ENCODE measurements at places on chromosomes 11 and 22.

DNA sequence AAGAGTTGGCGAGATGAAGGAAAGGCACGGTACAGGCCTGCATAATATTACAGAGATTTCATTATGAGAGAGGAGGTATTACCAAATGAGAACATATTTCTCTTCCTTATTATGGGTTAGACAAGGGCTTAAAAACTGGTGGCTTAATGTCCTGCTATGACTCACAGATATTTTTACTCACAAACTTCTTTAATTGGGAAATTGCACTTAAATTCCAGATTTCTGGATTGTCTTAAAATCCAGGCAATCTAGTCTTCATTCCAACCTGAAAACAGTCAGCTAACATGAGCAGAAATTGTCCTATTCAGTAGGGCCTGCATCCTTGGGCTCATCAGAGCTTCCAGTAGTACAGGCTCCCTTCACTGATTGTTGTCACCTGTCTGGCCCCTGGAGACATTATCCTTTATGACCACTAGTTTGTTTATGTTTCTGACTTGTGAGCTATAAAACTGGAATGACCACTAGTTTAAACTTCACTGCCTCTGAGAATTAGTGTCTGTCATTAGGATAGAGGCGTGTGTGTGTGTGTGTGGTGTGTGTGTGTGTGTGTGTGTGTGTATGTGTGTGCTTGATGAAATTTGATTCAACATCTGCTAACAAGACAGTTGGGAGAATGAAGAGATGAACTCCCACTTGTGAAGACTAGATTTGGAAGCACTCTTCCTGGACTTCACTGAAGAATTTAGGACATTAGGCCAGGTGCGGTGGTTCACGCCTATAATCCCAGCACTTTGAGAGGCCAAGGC lies 25.1 kb downstream of the DBX1 start:
- no peak for DNase-seq
- H3K36me3 ChIP-seq, result no peaks in the 10 kb centered on the region
- peaks cover 16% of the 10 kb centered on the region for H3K27me3 ChIP-seq
- no peak overlapping the region for H3K4me3 ChIP-seq
- peaks cover 10% of the 10 kb centered on the region for H3K4me1 ChIP-seq

GRCh38 chr11:75083217-75083605 lies 13.5 kb downstream of the OR2AT4 start:
- peaks cover 2% of the 10 kb centered on the region for H3K27me3 ChIP-seq
- no peak overlapping the region for H3K4me3 ChIP-seq
- DNase-seq, result no peak
- no peaks in the 10 kb centered on the region for H3K4me1 ChIP-seq
- H3K27ac ChIP-seq, result no peak overlapping the region

- no peak overlapping the region for H3K4me3 ChIP-seq
- H3K27ac ChIP-seq, result no peak overlapping the region
These were observed 1.7 kb upstream of the USP28 start for GRCh38 chr11:113876798-113877669.

GRCh38 chr22:40220316-40221054 lies 42.8 kb downstream of the TNRC6B start:
- no peak for DNase-seq
- peaks cover 33% of the 10 kb centered on the region for H3K4me1 ChIP-seq

DNA sequence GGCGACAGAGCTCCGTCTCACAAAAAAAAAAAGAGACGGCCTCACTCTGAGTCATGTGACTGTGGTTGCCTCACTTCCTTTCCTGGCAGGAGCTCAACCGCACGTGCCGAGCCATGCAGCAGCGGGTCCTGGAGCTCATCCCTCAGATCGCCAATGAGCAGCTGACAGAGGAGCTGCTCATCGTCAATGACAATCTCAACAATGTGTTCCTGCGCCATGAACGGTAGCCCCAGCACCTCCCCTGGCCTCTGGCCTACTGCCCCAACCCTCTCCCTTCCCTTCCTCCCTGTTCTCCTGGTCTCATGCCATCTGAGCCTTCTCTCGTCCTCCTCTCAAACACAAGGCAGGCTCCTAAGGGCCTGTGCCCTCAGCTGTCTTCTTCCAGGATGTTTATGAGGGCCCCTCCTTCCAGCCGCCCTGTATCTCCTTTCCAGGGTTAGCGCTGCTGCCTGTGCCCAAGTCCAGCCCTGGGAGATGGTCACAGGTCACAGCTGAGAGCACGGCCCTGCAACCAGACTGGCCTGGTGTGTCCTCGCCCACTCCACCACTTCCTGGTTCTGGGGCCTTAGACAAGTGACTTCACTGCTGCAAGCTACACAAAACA lies 30.7 kb downstream of the TOM1 start:
- peak; percentile 72 for DNase-seq
- H3K4me3 ChIP-seq, result no peak overlapping the region
- peaks cover 28% of the 10 kb centered on the region for H3K4me1 ChIP-seq
- H3K27ac ChIP-seq, result peak overlapping the region; percentile 22
- no peaks in the 10 kb centered on the region for H3K27me3 ChIP-seq

- no peak overlapping the region for H3K4me3 ChIP-seq
- H3K36me3 ChIP-seq, result peaks cover 5% of the 10 kb centered on the region
- no peak for DNase-seq
- H3K4me1 ChIP-seq, result peaks cover 35% of the 10 kb centered on the region
These were observed 578 bp upstream of the PARVG start for GRCh38 chr22:44179989-44180705.

GRCh38 chr11:122599434-122599833 lies 56.1 kb upstream of the UBASH3B start:
- H3K27me3 ChIP-seq, result no peaks in the 10 kb centered on the region
- H3K36me3 ChIP-seq, result no peaks in the 10 kb centered on the region
- H3K4me3 ChIP-seq, result no peak overlapping the region
- no peak for DNase-seq

DNA sequence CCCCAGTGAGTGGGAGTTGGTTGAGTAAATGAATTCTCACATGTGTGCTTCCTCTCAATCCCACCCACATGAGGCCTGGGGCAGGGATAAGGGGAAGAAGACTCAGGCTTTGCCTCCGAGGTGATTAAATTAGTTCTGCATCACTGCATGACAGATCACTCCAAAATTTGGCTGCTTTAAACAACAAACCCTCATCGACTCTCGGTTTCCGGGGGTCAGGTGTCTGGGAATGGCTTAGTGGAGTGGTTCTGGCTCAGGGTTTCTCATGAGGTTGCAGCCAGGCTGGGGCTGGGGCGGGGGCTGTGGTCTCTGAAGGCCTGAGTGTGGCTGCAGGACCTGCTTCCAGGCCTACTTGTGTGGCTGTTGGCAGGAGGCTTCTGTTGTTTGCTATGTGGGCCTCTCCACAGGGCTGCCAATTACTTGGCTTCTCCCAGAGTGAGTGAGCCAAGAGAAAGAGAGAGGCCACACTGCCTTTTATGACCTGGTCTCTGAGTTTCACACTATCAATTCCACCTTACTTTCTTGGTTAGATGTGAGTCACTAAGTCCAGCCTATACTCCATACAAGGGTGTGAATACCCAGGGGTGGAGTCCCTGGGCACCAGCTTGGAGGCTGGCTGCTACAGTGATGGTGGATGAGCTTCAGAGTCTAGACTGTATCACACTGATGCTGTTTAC lies 15.9 kb downstream of the MOGAT2 start:
- no peak overlapping the region for H3K27ac ChIP-seq
- no peak for DNase-seq
- H3K27me3 ChIP-seq, result no peaks in the 10 kb centered on the region
- H3K36me3 ChIP-seq, result no peaks in the 10 kb centered on the region
- no peaks in the 10 kb centered on the region for H3K4me1 ChIP-seq

DNA sequence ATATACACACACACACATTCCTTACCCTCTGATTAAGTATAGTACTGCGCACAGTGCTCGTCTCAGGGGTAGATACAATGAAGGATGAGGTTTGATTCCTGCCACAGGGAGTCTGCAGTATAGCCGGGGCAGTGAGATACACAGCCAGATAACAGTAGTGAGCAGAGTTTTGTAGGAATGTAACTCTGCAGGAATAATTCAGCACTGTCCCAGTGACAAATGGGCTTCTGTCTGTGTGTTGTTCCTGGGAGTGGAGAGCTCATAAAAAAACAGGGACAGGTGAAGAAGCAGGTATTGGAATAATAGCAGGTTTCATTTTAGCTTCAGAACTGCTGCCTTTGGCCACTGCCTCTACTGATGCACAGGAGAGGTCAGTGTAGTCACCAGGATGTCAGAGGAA lies 85.3 kb upstream of the OR9Q1 start:
- H3K27me3 ChIP-seq, result no peaks in the 10 kb centered on the region
- H3K4me3 ChIP-seq, result no peak overlapping the region
- no peaks in the 10 kb centered on the region for H3K36me3 ChIP-seq
- DNase-seq, result no peak
- no peaks in the 10 kb centered on the region for H3K4me1 ChIP-seq

DNA sequence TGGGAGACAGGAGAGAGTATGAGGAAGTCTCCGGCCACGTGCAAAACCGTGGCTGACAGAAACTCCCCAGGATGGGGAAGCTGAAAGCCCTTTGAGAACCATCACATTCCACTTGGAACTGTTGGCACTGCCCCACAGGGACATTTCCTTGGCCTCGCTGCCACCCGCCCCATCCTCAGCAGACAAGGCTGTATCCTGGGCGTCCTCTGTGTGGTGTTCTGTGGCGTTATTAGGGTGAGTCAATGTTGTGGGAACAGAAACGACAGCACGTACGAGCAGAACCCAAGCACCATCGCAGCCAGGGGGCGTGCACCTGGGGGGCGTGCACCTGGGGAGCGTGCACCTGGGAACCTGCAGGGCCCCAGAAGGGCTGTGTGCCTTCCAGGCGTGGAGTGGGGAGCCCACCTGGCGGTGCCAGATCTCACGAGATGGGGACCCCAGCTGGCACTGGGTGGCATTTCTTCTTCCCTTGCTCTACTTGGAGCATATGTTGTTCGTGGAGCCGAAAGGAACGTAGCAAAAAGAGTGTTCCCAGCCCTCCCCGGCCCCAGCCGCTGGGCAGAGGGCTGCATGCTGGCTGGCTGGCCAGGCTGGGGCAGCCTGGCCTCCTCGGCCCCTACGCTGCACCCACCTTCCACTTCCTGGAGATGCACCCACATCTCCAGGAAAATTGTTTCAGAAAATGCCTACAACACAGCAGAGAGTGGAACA lies 35.4 kb downstream of the NFAM1 start:
- H3K36me3 ChIP-seq, result no peaks in the 10 kb centered on the region
- H3K27ac ChIP-seq, result peak overlapping the region; percentile 79
- no peaks in the 10 kb centered on the region for H3K27me3 ChIP-seq
- peak; percentile 17 for DNase-seq
- H3K4me1 ChIP-seq, result peaks cover 21% of the 10 kb centered on the region

DNA sequence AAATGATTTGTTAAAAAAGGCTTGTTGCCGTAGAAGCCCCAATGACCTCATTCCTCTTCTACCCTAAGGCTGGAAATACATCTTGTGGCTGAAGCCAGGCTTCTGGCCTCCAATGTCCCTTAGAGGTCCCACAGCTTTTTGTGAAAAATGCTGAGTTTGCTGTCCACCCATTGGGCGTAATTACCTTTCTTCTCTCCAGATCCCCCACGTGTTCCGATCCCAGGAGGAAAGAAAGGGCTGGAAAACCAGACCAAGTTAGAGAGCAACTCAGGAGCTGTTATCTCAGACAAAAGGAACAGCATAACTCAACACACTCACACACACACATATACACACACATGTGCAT lies 154.2 kb downstream of the MIAT start:
- no peak overlapping the region for H3K4me3 ChIP-seq
- H3K4me1 ChIP-seq, result no peaks in the 10 kb centered on the region
- no peaks in the 10 kb centered on the region for H3K36me3 ChIP-seq
- DNase-seq, result no peak
- no peaks in the 10 kb centered on the region for H3K27me3 ChIP-seq
- no peak overlapping the region for H3K27ac ChIP-seq

DNA sequence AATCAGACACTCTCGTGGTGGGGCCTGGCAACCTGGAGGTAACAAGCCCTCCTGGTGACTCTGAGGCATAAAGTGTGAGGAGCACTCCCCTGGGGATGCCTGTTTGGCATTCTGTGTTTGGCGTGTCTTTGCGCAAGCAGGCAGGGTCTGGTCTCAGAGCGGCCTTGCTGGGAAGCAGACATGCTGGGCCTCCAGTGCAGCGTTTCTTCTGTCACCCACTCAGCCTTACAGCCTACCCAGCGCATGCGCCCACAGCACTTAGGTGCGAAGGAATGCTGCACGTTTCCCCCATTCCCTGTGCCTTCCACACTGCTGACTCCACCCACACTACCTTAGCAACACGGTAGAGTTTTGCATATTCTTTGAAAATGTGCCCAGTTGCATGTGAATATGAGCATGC lies 7.4 kb upstream of the CXCR5 start:
- no peaks in the 10 kb centered on the region for H3K36me3 ChIP-seq
- H3K4me1 ChIP-seq, result peaks cover 73% of the 10 kb centered on the region
- no peaks in the 10 kb centered on the region for H3K27me3 ChIP-seq
- no peak overlapping the region for H3K4me3 ChIP-seq
- no peak for DNase-seq

- H3K27me3 ChIP-seq, result no peaks in the 10 kb centered on the region
- H3K4me1 ChIP-seq, result peaks cover 10% of the 10 kb centered on the region
- DNase-seq, result no peak
These were observed 39.8 kb downstream of the KREMEN1 start for GRCh38 chr22:29112681-29113080.

- H3K4me1 ChIP-seq, result peaks cover 11% of the 10 kb centered on the region
- no peak overlapping the region for H3K4me3 ChIP-seq
- H3K27ac ChIP-seq, result no peak overlapping the region
- H3K36me3 ChIP-seq, result peaks cover 27% of the 10 kb centered on the region
- no peak for DNase-seq
- no peaks in the 10 kb centered on the region for H3K27me3 ChIP-seq
These were observed 97.4 kb downstream of the RNF169 start for GRCh38 chr11:74845978-74846517.

DNA sequence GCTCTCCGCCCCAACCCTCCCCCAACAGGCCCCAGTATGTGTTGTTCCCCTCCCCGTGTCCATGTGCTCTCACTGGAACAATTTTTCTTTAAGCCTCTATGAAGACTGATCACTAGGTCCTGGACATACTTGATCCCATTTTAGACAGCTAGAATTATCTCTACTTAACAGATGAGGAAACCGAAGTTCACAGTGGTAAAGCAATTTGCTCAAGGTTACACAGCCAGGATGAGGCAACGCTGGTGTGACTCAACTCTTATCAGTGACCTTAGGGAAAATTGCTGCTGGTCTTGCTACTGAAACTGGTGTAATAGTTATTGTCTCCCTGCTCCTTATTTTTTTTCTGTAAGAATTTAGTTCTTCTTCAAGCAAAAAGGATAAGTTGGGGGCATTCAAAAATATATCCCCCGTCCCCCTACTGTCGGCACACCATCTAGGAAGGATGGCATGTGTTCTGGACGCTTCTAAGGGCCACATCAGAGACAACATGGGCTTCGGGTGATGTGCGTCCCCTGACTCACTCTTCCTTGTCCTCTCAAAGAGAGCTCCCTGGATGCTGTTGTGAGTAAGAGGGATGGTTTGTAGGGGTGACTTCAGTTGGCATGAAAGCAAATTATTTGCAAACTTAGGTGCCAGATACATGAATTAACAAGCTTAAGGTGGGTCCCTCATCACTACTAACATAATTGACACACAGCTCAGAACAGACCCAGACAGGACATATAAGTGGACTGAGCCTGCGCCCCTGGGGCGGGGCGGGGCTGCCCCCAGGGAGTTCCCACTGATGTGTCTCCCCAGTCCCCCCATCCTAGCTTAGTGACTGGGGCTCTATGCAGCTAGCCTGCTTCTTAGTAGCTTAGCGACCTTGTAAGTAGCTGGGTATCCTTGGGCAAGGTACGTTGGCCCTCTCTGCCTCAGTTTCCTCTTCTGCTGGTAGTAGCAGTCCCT lies 23.6 kb upstream of the ALX4 start:
- H3K4me1 ChIP-seq, result no peaks in the 10 kb centered on the region
- no peak overlapping the region for H3K27ac ChIP-seq
- peaks cover 9% of the 10 kb centered on the region for H3K27me3 ChIP-seq
- H3K36me3 ChIP-seq, result no peaks in the 10 kb centered on the region
- H3K4me3 ChIP-seq, result no peak overlapping the region

- H3K4me3 ChIP-seq, result no peak overlapping the region
- H3K27me3 ChIP-seq, result no peaks in the 10 kb centered on the region
- no peak for DNase-seq
- no peaks in the 10 kb centered on the region for H3K4me1 ChIP-seq
- H3K27ac ChIP-seq, result no peak overlapping the region
These were observed 257.7 kb downstream of the TBC1D22A start for GRCh38 chr22:47020166-47020565.

All from natural killer cell (primary cell).